Astrocyte of the spinal cord (primary cell): ENCODE measurements at places on chromosomes 3 and 15.

- no peak for DNase-seq
Measured at GRCh38 chr15:36601952-36602351, 22.5 kb downstream of the CDIN1 start.

GRCh38 chr3:11146773-11147660 lies 7.3 kb upstream of the HRH1 start:
- no peak for DNase-seq

DNA sequence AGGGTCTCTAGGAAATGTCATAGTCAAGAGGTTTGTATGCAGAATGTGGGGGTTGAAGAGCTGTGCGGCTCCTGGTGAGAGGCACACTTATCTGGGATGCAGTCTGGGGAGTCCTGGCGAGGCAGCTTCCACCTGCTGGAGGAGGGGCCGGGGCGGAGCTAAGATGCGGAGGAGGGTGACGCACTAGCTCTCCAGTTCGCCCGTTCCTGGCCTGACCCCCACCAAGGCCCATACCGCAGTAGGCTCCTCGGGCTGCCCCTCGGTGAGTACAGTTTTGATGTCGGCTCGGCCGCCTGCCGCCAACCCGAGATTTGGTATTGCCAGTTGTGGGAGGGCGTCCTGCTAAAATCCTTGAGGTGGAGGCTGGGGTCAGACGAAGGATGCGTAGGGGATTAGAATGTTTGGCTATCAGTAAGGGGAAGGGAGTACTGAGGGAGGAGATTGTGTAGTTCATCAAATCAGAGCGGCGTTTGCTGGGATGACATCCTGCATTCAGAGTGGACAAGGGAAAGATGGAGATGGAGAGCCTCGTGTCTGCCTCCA lies at the start of gene SCG5:
Gene SCG5, plus strand, starts transcription at position 194 of the 543 bp plus-strand sequence. CDS start 1,883 bp downstream, outside the sequence.
- peak; percentile 35 for DNase-seq

- DNase-seq: no peak
Measured at GRCh38 chr15:48527517-48527916, 118.0 kb downstream of the FBN1 start.

- DNase-seq: no peak
Measured at GRCh38 chr3:81530180-81530939, 231.1 kb downstream of the GBE1 start.

DNA sequence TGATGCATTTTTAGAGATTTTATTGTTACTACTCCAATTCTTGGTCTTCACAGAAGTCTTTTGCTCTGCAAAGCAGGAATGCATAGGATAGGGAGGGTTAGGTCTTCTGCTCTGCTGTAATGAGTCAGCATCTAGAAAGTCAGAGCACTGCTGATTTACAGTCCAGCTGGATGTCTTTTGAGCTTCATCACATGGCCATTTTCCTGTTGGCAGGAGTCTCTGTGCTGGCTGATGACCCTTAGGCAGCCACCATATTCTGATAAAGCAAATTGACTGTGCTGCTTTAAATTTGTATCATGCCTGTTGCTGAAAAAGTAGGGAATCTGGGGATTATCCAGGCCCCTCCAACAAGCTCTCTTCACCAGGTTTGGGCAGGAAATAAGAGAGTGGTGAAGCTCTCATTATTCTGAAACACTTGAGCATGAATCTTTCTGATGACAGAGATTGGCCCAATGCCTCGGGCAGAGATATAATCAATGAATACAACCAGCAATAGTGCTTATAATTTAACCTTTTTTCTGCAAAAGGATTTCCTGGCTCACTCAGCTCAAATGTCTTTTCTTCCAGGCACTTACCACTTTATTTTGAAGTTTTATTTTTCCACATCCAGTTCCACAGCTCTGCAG lies 9.7 kb upstream of the CRBN start:
- no peak for DNase-seq

DNA sequence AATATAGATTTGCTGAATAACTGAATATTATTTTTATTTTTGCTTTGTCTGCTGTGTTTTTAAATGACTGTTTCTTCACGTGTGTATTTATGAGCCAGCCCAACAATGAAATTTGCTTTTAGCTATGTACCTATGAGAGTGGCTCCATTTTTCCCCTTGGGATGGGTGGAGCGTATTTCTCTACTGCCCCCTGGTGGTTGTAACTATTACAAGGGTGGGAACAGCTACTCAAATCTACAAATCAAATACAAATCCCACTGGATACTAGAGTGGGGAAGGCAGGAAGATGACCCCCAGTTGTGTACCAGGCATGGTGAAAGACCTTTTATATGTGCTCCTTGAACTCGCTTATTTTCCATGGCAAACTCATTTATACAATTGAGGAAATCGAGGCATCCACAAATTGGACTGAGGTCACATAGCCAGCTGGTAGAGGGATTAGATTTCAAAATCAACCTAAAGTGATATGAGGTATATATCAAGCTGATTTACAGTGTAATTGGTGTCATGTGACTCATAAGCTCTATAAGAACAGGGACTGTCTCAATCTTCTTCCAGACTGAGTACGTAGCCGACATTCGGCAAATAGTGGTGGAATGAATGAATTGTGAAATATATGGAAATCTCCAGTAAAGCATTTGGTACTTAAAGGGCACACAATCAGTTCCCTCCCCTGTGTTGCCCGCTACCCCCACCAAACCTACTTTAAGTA lies 69.5 kb upstream of the VEPH1 start:
- DNase-seq: peak; percentile 66

DNA sequence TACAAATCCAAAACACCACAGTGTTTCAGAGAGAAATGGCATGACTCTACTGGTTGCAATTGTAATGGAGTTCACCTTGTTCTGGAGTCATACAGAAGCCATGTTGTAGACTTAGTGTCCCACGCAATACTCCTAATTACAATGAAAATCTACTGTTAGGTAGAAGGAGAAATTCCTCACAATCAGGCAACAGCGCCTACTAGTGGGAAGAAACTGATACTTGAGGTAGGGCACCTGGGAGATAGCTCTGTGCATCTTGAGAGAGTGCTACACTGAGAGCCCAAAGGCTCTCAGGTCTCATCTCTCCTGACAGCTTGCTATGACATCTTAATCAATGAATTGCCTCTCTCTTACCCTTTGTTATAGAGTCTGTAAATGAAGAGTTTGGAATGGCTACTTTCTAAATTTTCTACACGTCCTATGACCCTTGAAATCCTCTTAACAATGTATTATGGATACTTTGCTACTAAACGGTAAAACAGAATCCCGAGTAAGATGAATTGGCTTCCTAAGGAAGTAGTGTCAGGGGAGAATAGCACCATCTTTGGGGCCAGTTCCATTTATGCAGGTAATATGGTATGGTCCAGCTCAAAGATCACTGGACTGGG lies 422.7 kb upstream of the TPRG1 start:
- no peak for DNase-seq

DNA sequence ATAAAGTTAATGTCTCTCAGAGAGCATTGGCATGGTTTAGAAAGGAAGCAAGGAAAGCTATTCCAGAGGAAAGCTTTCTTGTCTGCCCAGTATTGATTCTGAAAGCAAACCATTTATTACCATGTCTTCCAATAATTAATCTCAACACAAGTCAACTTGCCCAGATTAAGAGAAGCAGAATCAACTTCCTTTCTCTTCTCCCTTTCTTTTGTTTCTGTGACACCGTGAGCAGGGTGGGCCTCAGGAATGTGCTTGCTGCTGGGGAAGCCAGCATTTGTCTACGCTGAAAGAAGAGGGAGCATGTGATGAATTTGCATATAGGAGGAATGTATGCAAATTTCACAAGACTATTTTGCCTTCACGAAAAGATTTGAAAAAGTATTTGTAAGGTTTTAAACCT lies 368.6 kb upstream of the ROPN1 start:
- no peak for DNase-seq

DNA sequence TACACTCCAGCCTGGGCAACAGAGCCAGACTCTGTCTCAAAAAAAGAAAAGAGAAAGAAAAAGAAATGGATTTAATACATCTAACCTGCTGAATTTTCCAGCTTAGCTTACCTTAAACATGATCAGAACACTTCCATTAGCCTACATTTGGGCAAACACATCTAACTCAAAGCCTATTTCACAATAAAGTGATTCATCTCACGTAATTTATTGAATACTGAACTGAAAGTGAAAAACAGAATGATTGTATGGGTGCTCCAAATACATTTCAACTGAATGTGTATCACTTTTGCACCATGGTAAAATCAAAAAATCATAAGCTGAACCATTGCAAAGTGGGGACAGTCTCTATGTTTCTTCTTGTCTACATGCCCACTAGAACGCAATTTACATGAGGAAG lies 9.0 kb downstream of the PIK3R4 start:
- no peak for DNase-seq

- no peak for DNase-seq
Measured at GRCh38 chr3:133835961-133836360, 30.3 kb downstream of the SRPRB start.

GRCh38 chr3:85567071-85567676 lies 608.4 kb downstream of the CADM2 start:
- DNase-seq: peak; percentile 39

GRCh38 chr3:126672340-126672739 lies 17.4 kb upstream of the TXNRD3 start:
- DNase-seq: no peak

DNA sequence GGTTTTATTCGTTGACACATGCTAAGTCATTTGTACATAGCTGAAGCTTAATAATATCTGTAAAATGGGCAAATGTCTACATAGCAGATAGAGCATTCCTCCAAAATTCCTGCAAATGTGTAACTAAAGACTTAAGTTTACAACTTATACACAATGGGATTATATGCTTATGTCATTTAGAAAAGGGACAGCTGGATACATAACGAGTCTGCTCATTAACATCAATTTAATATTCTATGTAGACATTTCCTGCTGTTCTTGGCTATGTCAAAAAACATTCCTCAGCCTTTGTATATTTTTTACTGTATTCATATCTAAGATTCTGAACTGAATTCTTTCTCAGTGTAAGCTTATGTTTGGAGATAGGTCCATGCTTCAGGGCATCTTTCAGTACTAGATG lies 762.2 kb downstream of the NR2F2 start:
- DNase-seq: no peak

GRCh38 chr3:140469491-140469890 lies 208.4 kb upstream of the TRIM42 start:
- DNase-seq: peak; percentile 11

GRCh38 chr15:63071288-63071909 lies 28.9 kb downstream of the TPM1 start:
- DNase-seq: peak; percentile 8

DNA sequence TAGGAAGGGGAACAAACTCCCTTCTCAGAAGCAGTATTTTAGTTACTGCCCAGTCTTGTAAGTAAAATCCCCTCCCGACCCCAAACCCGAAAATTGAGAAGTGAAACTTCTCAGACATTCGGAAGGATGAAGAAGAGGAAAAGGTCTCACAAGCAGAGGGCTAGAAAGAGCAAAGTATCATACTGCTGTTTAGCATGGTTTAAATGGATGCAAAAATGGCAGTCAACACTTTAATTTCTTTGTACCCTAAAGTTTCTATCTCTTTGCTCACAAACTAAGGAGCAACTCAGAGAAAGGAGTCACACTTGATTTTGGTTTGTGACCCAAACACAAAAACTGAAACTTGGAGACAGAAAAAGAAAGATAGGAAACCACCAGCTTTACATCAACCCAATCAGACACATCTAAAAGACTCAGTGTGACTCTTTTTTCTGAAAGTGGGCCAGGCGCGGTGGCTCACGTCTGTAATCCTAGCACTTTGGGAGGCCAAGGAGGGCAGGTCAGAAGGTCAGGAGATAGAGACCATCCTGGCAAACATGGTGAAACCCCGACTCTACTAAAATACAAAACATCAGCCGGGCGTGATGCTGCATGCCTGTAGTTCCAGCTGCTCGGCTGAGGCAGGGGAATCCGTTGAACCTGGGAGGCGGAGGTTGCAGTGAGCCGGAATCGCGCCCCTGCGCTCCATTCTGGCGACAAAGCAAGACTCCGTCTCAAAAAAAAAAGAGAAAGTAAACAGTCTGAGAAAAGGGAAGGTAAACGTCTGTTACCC lies 63.2 kb upstream of the ATP11B start:
- DNase-seq: no peak

- peak; percentile 91 for DNase-seq
Measured at GRCh38 chr15:99704444-99704838, 28.8 kb downstream of the LYSMD4 start.

DNA sequence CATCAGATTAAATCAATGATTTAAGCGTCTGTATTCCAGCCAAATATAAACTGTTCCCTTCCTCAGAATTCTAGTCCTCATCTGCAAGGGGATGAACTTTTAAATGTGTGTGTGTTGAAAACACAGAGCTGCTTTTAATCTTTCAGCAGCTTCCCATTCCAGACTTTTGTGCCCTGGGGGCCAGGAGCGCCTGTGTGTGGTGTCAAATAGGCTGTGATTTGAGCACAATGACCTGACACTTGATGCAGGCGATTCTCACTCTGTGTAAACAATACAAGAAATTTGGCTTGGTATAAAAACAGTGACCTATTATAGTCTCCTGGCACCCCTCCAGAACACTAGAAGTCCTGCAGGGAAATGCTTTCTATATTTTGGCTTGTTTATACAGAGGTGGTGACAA lies 274.6 kb upstream of the ROPN1 start:
- no peak for DNase-seq

GRCh38 chr15:70507772-70508371 lies 255.5 kb downstream of the UACA start:
- peak; percentile 37 for DNase-seq

DNA sequence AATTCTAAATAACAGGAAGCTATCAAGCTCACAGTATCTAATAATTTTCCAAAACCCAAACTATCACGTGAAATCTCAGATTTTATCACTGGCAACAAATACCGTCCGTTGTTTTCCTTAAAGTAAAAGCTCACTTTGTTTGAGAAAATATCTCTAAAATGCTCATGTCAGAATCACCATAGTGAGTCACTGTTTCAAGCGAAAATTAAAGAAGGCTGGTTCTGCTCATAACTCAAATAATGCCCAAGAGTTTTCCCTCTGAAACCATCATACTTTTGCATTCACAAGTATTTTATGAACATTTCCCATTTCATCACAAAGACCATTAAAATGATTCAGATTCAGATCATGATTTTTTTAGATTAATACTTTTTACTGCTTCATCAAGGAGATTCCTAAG lies 50.6 kb downstream of the TBL1XR1 start:
- peak; percentile 45 for DNase-seq

- DNase-seq: no peak
Measured at GRCh38 chr15:84645997-84646396, 8.1 kb downstream of the WDR73 start.

GRCh38 chr3:16402451-16402850 lies 111.0 kb downstream of the RFTN1 start:
- peak; percentile 33 for DNase-seq

- DNase-seq: no peak
Measured at GRCh38 chr3:11077466-11077865, 76.8 kb upstream of the HRH1 start.

DNA sequence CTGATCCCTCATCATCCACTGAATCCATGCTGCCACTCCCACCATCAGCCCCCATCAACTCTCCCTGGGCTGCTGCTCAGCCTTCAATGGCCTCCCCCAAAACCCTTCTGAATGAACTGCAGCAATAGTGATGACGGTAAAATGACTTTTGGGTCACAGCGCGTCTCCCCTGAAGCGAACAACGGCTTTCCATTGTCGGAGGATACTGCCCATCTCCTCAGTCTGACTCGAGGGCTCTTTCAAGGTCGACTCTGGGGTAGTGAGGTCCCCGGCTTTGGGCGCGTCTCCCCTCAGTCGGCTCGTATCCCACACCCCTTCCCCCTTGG lies 57.2 kb upstream of the ZBTB38 start:
- no peak for DNase-seq
